ENCODE measurements at places on chromosomes 6 and 20.

DNA sequence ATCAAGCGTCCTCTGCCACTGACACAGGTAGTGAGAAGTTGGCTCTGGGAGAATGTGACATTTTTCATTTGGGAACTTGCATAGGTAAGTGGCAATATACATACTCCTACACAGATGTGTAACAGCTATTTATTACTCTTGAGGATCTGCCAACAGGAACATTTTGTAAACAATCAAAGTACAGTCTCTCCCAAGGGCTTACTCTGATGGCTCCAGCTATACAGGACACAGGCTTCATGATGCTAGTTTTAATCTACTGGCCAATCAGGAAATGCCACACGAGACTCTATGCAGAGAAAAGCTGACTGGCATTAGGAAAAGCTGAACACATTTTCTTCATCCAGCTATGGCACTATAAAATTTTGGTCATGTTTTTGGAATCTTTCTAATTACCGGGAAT lies 57.8 kb downstream of the POPDC3 start:
- DNase-seq = no peak

- no peak for DNase-seq
Measured at GRCh38 chr20:17282501-17282900, 55.7 kb downstream of the PCSK2 start.

DNA sequence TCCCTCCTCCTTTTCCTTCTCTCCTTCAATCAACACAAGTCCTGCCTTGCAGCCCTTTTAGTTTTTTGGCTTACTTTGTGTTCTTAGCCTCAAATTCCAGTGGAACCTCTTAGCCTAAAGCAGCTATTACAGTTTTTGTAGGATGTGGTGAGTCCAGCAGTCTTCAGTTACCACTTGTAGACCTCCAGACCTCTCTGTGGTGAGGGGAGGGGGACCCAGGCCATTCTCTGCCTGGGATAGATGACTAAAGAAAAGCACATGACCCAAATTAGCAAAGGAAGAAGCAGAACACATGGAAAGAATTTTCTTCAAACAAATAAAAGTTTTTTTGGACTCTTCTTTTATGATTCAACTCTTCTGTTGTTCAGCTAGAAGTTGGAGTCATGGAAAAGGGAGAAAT lies 246.5 kb downstream of the HAO1 start:
- no peak for DNase-seq

GRCh38 chr6:47146431-47147174 lies 104.5 kb upstream of the ADGRF1 start:
- no peak for DNase-seq

DNA sequence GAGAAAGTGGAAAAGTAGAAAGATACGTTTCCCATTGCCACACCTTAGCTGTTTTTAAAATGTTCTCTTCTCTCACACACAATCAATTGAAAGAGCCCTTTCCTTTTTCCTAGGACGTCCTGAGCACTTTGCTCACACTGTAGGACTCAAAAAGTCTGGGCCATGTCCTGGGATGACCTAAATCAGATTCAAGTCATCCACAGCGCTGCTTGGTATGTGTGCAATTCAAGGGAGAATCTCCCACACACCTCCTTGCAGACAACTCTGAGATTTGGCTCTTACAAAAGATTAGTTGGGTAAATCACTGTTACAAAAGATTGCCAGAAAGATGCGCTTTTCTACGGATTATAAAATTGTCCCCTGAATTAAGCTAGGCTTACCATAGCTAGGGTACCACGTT lies 130.1 kb downstream of the RNASET2 start:
- DNase-seq = no peak

- no peak for DNase-seq
Measured at GRCh38 chr20:41784209-41784958, 166.2 kb upstream of the CHD6 start.

DNA sequence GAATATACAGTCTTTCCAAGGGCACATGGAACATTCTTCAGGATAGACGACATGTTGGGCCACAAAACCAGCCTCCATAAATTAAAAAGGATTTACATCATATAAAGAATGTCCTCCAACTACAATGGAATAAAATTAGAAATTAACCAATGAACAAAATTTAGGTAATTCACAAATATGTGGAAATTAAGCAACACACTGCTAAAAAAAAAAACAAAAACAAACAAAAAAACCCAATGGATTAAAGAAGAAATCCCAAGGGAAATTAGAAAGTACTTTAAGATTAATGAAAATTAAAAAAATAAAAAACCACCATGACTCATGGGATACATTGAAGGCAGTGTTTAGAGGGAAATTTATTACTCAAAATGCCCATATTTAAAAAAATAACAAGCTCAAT lies 21.4 kb upstream of the NT5E start:
- DNase-seq = no peak

GRCh38 chr6:18263418-18264218 lies 712 bp downstream of the DEK start:
- DNase-seq = peak; percentile 53

DNA sequence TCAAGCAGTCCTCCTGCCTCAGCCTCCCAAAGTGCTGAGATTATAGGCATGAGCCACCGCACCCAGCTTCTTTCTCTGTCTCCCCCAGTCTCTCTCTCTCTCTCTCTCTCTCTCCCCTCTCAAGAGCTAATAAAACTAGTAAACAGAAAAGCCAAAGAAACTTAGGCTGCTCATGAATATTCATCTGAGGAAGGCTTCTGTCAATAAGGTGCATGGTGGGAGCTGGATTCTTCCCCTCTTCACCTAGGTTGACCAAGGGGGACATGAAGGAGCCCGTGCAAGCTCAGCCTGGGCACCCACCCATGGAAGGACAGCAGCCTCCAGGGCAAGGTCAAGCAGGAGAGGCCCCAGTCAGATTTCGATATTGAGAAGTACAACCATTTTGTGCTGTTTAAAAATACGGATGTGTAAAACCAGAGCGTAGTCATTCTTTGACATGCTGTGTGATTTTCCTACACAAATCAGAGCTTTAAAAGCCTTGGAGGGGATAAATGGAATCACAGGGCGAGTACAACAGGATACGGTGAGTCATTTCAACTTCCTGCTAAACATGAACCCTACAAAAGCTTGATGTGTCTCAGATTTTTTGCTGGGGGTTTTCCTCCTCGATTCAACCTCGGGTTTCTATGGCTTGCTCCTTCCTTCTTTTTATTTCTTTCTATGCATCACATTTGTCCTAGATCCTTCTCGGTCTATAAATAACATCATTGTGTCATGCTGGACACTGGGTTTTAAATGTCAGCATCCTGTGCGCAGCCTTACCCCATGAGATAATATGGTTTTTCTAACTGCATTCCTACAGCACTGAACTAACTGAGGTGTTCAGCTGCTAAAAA lies 368.9 kb upstream of the JARID2 start:
- peak; percentile 23 for DNase-seq

- peak; percentile 64 for DNase-seq
Measured at GRCh38 chr20:5078399-5078958, 41.3 kb downstream of the PCNA start.

- DNase-seq = no peak
Measured at GRCh38 chr6:11722220-11722619, 56.4 kb downstream of the ADTRP start.

DNA sequence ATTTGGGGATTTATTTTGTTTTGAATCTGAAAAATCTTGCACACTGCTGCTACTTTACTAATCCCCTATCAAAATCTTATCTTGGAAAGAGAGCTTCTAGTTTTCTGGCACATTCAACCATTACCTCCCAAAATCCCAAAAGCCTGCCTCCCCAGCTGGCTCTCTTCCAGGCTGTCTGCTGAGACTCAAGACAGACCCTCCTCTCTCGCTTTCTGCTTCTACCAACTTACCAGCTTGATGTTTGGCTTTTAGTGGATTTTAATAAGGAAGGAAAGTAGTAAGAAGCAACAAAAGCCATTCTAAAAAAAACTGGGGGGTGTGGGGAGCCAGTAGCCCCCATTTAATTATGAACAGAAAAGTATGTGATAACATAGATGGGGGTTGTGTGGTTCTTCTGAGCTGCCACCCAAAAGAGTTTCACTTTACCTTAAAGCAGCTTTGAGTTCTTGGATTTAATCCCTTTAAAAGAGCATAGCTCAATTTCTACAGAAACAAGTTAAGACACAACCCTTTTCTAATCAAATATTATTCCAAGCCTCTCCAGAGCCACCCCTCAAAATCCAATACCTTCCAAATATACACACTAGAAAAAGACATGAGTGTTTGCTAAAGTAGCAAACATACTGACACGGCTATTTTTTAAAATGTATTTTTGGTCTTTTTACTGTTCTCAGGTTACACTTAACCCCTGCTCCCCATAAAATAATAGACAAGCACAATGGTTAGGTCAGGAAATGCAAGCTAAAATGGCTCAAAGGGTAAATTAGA lies 71.7 kb downstream of the ATP9A start:
- DNase-seq = no peak

DNA sequence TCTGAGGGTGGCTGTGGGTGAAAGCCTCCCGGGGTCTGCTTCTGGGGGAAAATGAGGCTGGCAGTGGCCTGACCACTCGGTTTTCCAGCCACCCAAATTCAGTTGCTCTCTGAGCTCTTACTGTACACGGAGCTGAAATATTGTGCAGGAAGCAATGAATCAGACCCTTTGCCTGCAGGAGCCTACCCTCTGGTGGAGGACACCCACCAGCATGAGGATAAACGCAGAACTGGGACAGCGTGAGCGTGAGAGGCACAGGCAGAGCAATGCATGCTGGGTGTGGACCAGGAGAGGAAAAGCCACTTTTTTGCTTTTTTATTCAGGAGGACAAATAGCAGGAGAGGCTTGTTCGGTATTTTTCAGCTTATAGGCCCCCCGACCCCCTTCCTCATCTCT lies 298.0 kb downstream of the QKI start:
- DNase-seq = no peak

DNA sequence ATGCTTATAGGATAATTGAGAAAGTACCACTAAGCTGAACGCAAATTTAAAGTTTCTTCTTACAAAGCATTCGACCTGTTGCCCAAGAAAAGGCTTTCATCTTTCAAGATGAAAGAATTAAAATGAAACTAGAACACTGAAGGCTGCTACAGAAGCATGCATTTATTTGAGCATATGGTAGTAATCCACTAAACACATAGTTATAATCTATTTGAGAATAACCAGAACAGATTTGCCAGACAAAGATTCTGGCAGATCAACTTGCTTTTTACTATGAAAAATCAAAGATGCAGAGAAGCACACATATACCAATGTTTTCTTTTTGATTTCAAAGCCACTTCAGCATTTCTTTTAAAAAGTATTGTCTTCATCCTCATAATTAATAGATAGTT lies 412.2 kb downstream of the UTRN start:
- DNase-seq = no peak

DNA sequence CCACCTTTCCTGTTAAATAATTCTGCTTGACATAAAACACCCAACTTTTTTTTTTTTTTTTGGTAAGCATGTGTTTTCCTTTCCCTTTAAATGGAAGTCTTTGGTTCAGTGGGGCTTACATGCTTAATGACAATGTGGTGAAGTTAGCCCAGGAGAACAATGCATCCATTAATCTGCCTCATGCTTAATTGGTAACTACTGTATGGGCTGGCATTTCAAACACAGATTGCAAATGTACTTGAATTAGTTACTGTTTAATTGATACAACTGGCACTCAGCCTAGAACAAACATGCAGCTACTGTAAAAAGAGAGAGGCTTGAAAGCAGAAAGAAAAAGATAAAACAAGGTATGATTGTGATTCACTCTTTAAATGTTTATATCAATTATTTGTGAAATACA lies 483.6 kb upstream of the NOX3 start:
- no peak for DNase-seq
